CD4-positive, alpha-beta memory T cell (primary cell): ENCODE measurements at places on chromosomes 2 and 18.

GRCh38 chr2:17879913-17880274 is 1.4 kb downstream of the KCNS3 start:
- DNase-seq = no peak

GRCh38 chr18:58608216-58608615 is 20.7 kb downstream of the ALPK2 start:
- DNase-seq = no peak

DNA sequence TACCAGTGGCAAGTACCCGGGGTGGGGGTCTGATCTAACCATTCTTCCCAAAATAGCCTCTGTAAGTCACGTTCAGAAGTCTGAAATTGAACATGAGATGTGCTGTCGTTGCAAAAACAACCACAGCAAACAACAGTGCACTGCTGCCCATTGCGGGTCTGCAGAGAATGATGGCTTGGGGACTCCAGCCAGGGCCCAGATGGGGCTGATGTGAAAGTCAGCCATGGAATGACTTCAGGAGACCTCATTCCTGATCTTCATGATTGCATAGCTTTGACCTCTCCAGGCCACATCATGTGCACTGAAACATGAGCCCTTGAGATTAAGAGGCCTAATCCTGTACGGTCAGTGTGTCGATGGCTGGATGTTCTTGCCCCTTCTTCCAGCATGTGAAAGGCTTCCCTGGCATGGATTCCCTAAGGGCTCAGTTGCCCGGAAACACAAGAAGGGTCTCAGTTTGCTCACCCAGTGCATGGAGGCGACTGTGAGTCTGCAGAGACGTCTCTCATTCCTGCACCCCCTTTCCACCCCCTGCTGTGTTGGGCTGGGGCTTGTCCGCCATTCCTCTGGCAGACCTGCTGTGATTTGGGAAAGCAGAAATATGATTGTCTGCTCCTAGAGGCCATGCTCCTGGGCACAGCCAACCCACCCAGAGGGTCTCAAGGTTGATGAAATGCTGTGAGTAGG is 191.6 kb downstream of the SEPTIN10 start:
- no peak for DNase-seq

GRCh38 chr2:239954166-239955086 is 70.7 kb downstream of the NDUFA10 start:
- DNase-seq = no peak

DNA sequence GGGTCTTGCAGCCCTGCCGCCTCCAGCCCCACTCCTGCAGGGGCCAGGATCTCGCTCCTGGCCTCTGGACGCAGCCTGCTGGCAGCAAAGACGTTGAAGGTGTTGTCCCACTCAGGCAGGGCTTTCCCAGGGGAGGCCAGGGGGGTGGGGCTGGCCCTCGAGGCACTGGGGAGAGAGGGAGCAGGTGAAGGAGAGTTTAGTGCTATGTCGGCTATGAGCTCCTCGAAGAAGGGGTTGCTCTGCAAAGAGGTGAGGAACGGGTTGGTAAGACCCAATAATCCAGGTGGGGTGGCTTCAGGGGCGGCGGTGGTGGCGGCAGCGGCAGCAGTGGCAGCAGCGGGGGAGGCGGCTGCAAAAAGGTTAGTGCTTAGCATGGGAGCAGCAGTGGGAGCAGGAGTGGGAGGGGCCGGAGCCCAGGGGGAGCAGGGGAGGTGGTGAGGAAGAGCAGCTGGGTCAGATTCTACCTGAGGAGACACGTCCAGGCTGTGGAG is 9.7 kb upstream of the SFXN5 start:
- DNase-seq = no peak

GRCh38 chr2:129205766-129206165 is 773.7 kb upstream of the RAB6C start:
- DNase-seq = no peak

DNA sequence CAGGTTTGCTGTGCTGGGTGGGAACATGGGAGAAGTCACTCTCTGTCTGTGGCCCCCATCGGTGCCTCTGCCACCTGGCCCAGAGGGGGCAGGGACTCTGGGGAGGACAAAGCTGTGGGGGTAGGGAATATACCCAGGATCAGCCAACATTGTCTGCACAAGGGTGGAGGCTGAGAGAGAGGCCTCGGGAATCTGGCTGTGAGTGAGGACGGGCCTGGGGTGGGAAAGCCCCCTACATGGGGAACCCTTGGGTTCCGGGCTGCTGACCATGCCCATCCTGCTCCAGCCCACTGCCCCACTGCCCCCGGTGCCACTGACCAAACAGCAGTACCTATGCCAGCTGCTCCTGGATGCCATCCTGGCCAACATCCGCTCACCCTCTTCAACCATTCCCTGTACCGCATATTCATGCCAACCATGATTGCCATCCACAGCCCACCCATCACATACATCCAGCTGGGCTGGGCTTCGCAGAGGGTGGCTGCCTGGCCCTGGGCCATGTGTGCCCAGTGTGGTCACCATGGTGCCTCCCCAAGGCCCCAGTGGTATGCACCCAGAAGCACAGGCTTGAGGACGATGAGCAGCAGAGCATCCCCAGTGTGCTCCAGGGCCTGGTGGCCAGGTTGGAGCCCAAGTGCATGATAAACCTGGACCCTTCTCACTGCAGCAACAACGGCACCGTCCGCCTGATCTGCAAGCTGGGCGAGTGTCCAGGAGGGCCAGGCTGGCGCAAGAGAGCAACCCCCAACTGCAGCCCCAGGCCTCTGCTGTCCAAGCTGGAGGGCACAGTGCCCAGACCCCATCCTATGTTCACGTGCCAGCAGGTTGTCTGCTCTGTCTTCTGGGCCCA is 6.9 kb upstream of the POTEF start:
- no peak for DNase-seq

- DNase-seq = no peak
These were observed 562.9 kb downstream of the ARHGAP15 start for GRCh38 chr2:143692162-143692561.

GRCh38 chr2:203730076-203730729 is 23.8 kb downstream of the CD28 start:
- DNase-seq = no peak

DNA sequence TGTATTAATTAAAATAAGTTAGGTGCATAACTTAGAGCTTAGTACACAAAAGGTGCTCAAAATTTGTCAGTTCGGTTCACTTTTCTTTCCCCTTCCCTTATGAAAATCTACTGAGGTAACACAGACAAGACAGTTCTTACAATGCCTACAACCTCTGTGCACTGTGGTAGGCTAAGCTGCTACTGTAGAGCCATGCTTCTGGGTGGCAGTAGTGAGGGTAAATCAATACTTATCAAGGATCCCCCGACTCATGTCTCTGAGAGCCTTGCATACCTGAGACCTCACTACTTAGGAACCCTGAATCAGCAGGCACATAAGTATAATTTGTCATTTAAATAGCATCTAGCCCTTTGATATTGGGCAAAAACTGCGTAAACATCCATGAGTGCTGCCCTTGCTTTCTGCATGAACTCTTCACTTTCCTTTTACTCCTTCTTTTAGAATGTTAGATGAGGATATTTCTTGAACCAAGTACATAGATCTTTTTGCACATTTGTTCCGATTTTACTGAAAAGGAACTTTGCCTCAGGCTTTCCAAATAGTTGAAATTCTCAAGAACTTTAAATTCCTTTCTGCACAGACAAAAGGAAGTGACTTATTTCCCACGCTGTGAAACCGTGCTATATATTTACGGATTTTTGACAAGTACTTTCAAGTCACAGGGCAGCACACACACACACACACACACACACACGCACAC is 234.4 kb downstream of the TRIB2 start:
- DNase-seq = no peak

DNA sequence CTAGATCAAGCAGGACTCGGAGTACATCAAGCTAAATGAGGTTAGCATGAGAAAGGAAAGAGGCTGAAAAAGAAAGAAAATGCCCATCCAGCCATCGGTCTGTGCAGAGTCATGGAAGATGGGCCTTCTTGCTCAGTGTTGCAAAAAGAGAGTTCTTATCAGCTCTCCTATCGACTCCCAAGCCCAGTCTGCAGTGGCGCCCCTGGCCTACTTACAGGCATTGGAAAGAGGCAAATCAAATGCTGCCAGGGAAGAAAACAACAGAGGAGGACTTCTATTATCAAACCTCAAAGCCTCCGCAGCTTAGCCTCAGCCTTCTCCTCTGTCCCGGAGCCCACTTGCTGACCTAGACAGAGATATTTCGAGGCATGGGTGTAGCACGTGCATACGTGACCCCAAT is 66.0 kb downstream of the CDH2 start:
- no peak for DNase-seq

DNA sequence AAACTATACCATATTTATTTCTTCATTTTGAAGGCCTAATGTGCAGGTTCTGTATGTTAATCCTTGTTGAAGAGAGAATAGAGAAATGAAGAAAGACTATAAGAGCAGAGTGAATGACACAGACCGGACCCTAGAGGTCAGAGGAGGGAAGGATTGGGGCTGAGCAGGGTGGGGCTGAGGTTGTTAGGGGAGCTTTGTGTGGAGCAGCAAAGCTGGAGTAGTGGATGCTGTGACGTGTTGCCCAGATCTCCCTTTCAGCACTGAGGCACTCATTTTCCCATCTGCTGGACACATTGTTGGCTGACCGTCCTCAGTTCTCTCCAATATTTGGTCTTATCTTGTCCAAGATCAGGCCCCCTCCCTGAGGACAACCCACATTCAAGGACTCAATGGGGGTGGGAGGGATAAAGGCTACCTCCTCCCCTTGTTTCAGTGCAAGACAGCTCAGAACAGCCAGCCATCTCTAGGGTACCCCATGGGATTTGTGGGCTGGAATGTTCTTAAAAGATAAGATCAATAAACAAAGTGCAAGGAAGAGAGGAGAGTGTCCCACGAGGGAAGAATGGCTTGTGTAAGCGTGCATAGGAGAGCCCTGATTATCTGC is 143.6 kb downstream of the TDRD15 start:
- DNase-seq = no peak

DNA sequence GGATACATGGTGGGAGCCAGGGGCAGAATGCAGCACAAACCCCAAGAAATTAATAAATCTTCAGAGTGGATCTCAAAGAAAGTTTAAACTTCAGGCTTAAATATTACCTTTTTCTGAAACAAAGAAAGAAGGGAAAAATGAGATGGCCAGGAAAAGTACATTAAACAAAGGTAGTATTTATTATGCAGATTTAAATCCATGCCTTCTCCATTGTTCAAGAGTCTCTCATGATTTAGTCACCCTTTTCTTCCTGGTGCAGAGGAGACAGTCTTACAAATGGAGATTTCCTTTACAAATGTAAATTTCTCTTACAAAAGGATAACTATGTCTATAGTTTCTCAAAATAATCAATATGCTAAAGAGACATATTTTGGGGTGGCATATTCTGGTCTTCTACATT is 33.4 kb upstream of the PPM1B start:
- no peak for DNase-seq

GRCh38 chr2:3040496-3041140 is 337.0 kb downstream of the EIPR1 start:
- no peak for DNase-seq
